ENCODE measurements at places on chromosomes 2 and 18.

- no peak for DNase-seq
These were observed 28.0 kb upstream of the CCNYL1 start for GRCh38 chr2:207683438-207683837.

GRCh38 chr2:65395621-65396347 is 36.6 kb downstream of the SPRED2 start:
- DNase-seq: no peak

- DNase-seq: no peak
These were observed 44.0 kb downstream of the ATP6V1C2 start for GRCh38 chr2:10765461-10765860.

- DNase-seq: no peak
These were observed 15.5 kb upstream of the ECEL1 start for GRCh38 chr2:232502911-232503808.

DNA sequence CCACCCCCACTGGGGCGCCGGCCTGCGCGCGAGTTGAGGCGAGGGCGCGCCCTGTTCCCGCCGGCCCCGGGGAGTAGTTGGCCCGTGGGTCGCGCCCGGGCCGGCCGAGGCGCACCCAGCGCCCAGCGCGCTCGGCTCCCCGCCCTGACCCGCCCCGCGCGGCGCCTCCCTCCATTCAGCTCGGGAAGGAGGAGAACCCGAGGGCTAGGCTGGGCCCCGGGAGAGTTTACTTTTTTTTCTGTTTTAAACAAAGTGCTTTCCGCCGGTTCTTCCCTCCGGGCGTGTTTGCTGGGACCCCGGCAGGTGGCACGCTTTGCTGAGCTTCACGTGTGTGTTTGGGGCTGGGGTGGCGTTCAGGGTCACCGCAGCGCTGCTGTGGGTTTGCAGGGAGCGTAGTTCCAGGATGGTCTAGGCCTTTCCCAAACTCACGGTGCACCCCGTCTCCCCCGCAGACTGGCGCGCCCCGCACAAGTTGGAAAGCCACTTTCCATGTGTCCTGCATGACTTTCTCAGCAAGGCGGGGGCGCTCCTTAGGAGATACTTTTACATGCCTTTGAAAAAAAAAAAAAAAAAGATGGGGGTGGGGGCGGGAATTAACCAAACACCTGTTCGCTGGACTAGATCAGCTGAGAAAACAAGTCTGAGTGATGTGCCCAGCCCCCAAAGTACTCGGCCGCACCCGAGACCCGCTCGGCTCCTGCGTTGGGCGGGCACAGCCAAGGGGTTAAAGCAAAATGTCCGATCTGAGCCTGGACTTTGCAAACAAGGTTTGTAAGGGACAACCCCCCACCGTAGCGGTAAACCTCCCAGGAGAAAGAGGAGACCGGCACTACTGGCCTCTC is 825 bp downstream of the ITGA6 start:
- peak; percentile 38 for DNase-seq

DNA sequence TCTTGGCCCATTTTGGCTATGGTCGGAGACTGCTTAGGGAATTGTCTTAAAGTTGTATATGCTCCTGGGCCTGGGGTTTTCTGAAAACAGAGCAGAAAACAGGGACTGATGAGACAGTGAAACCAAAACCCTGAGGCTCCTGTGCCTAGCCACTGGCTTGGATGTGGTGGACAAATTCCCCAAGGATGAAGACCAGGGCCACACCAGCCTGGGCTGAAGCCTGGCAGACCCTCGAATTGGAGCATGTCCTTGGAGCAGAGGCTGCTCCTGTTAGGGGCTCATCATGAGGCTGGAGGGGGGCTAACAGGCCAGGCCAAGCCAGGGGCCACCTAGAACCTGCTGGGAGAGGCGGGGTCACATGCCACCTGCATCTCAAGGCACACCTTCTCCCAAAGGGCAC is 68.1 kb downstream of the STPG4 start:
- no peak for DNase-seq

DNA sequence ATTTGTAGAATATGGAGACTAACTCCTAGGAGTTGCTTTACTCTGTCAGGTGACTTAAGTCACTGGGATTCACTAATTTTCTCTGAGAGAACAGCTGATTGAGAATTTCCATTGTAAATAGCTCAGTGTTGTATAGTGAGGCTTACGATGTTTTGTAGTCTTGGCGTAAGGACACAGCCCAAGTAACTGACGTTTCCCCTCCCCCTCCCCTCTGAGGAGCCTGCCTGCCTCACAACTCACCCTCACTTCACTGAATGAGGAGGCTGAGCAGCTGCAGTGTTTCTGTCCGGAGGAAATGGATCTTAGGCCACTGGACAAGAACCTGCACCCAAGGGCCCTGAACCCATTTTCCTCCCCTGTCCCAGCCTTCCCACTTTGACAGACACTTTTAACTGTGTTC is 264.6 kb downstream of the PHLPP1 start:
- no peak for DNase-seq

DNA sequence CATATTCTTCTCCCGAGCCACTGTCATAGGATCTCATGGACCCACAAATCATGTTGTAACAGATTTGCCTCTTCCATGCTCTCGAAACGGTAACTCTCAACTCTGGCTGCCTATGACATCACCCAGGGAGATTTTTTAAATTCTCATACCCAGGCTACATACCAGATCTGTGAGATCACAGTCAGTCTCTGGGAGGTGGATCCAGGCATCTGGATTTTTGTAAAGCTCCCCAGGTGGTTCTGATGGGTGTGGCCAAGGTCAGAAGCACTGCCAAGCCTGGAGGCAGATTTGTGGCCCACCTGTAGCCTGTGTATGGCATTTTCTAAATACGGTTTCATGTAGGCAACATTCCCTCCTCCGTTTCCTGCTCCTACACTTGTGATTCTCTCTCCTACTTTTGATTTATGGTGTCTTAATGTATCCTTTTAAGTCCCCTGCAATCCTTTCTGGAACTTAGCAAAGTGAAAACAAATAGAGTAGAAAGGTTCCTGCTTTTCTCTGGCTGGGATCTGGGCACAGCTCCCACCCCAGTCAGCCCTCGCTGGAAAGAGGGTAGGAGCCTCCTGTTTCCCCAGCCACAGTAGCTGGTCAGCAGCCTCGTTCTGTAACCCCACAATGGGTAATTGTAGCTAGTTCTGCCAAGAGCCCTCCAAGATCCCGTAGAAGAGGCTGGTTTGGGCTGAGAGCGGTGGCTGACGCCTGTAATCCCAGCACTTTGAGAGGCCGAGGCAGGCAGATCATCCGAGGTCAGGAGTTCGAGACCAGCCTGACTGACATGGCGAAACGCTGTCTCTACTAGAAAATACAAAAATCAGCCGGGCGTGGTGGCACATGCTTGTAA is 96.2 kb downstream of the KLHL29 start:
- no peak for DNase-seq

GRCh38 chr2:220855296-220855695 is 716.8 kb downstream of the EPHA4 start:
- no peak for DNase-seq

GRCh38 chr2:3112553-3112952 is 265.1 kb downstream of the EIPR1 start:
- DNase-seq: no peak

DNA sequence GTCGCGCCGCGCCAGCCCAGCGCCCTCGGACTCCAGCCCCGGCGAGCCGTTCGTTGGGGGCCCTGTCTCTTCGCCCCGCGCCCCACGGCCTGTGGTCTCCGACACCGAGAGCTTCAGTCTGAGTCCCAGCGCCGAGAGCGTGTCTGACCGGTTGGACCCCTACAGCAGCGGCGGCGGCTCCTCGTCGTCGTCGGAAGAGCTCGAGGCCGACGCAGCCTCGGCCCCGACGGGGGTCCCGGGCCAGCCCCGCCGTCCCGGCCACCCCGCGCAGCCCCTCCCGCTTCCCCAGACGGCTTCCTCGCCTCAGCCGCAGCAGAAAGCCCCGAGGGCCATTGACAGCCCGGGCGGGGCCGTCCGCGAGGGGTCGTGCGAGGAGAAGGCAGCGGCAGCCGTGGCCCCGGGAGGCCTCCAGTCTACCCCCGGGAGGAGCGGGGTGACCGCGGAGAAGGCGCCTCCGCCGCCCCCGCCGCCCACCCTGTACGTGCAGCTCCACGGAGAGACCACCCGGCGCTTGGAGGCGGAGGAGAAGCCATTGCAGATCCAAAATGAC is 1.4 kb downstream of the PHLPP1 start:
- DNase-seq: no peak

DNA sequence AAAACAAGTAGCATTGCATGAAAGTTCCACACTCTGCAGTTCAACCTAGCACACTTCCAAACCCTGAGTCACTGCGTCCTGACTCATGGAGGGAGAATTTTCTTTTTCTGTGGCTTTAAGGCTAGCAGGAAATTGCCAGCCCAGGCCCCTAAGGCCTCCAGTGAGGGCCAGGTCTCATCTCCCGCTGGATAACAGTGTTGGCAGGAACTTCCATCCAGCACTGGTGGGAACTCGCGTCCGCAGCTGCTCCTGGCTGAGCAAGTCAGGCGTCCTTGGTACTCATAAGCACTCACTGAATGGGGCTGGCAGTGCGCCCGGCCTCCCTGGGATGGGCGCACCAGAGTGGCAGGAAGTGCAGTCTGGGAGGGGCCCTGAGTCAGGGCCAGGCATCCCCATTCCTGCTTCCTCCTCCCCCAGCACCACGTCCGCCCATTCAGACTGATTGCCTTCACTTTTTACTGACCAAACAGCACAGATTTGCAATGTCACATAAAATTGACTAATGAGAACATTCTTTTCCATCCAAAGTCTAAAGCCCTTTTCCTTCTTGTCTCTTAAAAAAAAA is 14.3 kb downstream of the MALL start:
- no peak for DNase-seq

GRCh38 chr2:196328088-196328680 is 156.8 kb upstream of the STK17B start:
- no peak for DNase-seq

DNA sequence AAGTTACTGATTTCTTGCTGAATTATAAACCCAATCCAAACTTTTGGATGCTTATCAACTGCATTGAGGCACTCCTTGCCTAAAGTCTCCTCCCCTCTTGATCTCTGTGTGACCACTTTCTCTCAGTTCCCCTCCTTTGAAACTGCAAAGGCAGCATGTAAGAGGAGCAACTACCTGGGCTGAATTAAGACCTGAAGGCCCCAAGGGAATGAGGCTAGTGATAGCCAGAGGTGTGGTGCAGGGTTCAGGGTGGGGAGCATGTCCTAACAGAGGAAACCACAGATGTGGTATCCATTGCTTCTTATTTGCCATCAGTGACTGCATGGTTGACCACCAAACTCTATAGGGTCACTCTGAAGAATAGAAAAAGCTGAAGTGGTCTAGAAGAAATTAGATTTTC is 557.9 kb downstream of the TNS1 start:
- DNase-seq: no peak

GRCh38 chr2:219300022-219300421 is 9.2 kb downstream of the PTPRN start:
- no peak for DNase-seq

GRCh38 chr18:59870623-59871130 is 29.1 kb upstream of the PMAIP1 start:
- no peak for DNase-seq

DNA sequence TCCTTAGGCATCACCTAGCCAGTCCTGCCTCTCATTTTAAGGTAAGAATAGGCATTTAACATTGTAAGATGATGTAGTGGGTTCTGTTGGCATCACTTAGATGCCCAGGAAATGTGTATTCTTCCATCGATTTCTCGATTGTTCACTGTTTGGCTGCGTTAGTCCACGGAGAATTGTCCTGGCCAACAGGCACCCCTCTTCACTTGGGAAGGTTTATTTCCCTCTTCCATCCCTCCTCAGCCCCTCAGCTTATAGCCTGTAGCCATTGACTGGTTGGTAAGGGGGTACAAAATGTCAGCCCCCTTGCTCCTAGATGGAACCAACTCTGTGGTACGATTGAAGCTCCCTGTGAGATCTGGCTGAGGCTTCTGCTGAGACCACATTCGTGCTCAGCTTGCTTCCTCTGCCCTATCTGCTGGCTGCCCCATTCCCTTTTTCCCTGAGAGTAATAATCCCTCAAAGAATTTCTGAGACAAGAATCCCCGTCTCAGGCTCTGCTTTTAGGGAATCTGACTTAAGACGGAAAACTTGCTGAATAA is 43.4 kb downstream of the PLEKHA3 start:
- DNase-seq: no peak

DNA sequence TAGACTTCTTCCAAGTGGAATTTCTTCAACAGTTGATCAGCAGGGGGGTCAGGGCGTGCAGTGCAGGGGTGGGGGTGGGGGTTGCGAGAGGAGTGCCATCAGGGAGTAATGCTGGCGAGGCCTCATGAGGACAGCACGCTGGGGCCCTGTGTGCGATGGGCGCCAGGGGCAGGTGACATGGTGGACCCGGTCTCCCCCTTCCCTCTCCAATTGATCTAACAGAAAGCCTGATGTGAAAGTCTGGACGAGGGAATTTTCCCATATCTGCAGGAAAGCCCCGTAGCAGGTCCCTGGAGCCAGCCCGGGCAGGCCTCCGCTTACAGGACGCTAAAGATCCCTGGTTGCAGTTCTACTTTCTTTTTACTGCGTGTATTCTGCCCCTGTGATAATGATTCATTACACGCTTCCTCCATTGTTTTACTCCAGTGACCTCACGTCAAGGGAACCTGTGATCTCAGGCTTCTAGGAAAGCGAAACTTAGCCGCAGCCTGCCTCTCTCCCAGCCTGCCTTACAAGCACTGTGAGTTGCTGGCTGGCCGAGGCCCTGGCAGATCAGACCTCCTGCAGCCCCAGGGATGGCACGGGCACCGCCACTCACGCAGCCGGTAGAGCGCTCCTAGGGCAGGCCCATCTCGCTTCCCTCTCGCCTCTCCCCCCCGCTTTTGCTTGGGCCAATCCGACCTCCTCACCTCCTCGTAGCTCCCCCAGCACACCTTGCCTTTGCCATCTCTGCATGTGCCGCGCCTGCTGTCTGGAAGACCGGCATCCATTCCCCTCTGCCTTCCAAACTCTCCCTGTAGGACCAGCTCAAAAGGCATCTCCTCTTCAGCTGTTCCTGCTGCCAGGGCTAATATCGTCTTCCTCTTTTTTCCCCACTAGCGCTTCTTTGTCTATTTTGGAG is 19.2 kb downstream of the NEURL3 start:
- peak; percentile 81 for DNase-seq

DNA sequence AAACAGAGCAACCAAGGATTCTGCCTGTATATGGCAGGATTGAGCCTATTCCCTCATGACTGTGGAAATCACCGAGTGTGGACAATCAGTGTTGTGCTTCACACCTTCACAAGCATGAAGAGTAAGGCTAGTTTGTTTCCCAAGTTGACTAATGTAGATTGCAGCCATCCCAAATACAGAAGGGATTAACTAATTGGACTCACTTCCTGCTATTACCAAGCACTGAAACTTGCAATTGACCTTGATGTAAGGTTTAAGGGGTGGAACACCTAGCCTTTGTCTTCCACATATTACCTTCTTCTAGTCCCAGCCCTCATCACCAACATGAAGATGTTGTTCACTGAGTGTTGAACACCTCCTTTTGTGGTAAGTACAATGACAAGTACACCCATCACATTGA is 120.9 kb upstream of the RND3 start:
- no peak for DNase-seq

GRCh38 chr18:7464245-7464966 is 102.7 kb upstream of the PTPRM start:
- DNase-seq: no peak

- DNase-seq: no peak
These were observed 16.2 kb upstream of the BCL11A start for GRCh38 chr2:60569680-60570111.

- DNase-seq: no peak
These were observed 75.3 kb downstream of the COMMD1 start for GRCh38 chr2:61980758-61981157.

All from activated CD4-positive, alpha-beta T cell treated with anti-CD3 and anti-CD28 coated beads, Interleukin-2, amount 50 U/mL, for 24 hours (primary cell).